ENCODE measurements at places on chromosomes 6 and 20. TPM values are rescaled to one million over a fixed set of nuclear protein-coding genes. Genes with fewer than 3 reads are reported as not detected.

DNA sequence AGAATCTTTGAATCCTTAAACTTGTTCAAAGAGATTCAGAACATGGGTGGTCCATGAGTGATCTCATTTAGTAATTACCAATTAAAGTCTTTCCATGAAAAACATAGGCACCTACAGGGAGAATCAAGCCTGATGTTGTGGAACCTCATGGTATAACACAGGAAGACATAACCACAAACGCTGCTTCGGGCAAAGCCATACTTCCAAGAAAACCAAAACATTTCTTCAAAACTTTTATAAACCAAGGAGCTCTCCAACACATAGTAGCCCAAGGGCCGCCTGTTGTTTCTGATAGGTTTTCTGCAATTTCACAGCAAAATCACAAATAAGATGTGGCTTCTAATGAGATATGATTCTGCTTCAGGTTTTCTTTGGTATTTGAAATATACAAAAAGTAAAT is 2.5 kb downstream of the CHD6 start:
- peaks cover 19% of the 10 kb centered on the region for H3K4me1 ChIP-seq
- no peak overlapping the region for H3K27ac ChIP-seq
- no peak overlapping the region for H3K4me3 ChIP-seq
- H3K36me3 ChIP-seq, result no peaks in the 10 kb centered on the region
- DNase-seq, result no peak

The SENP6 gene
- 50.8 TPM for total RNA-seq

The GLP1R gene
- total RNA-seq, result not detected

DNA sequence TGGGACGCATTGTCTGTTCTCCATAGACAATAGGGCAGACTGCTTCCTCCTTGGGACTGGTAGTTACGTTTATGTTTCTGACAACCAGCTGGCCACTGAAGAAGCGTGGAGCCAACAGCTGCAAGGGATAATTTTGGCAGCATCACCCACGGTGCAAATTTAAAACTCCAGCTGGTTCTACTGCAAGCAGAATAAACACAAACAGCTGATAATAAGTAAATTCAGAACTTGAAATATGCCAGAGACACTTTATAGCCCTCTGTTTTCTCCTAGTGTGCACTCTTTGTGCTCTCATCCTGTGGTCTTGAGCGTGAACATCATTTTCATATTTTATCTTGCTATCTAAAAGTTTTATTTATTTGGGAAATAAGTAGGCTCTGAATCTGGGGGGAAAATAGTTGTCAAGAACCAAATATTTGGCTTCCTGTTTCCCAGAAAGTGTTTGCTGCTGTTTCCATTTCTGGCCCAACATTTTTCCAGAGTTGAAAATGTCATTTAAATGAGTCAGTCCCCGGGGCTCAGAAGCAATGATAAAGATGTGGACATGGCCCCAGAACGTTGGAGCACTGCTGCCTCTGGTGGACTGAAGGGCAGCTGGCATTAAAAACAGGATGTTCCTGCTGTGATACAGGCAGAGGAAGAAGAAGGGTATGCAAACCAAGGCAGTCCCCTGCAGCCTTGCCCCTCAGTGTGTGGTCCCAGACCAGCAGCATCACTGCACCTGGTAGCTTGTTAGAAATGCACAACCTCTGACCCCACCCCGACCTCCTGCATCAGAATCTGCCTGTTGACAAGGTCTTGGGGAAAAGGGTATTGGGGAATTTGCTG is 12.5 kb upstream of the THBD start:
- H3K36me3 ChIP-seq, result no peaks in the 10 kb centered on the region
- peaks cover 11% of the 10 kb centered on the region for H3K4me1 ChIP-seq
- no peak overlapping the region for H3K4me3 ChIP-seq
- no peaks in the 10 kb centered on the region for H3K27me3 ChIP-seq
- DNase-seq, result peak; percentile 91

The AFDN gene
- total RNA-seq, result 13.8 TPM

GRCh38 chr6:13259393-13259792 is 68.9 kb downstream of the TBC1D7 start:
- no peak for DNase-seq
- no peak overlapping the region for H3K27ac ChIP-seq
- H3K36me3 ChIP-seq, result no peaks in the 10 kb centered on the region

GRCh38 chr6:116136373-116136772 is 10.4 kb upstream of the COL10A1 start:
- H3K4me1 ChIP-seq, result no peaks in the 10 kb centered on the region
- H3K27ac ChIP-seq, result no peak overlapping the region
- no peaks in the 10 kb centered on the region for H3K27me3 ChIP-seq
- H3K4me3 ChIP-seq, result no peak overlapping the region

DNA sequence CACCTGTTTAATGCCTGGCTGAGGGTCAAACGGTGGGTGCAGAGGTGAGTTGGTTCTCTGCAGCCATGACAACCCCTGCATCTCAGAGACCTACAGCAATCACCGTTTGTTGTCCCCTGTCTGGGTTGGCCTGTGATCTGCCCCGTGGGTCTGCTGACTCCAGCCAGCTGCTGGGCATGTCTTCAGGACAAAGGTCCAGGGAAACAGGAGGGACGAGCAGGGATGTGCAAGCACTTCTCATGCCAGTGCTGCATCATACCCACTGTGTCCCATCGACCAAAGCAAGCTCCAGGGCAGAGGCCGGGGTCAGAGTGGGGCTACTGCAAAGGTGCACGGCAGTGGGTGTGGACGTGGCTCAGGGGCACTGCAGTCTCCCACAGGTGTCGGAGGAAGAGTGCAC is 150.2 kb downstream of the PHACTR3 start:
- peaks cover 8% of the 10 kb centered on the region for H3K4me1 ChIP-seq
- no peak overlapping the region for H3K27ac ChIP-seq
- no peak for DNase-seq
- no peak overlapping the region for H3K4me3 ChIP-seq
- peaks cover 35% of the 10 kb centered on the region for H3K27me3 ChIP-seq
- H3K36me3 ChIP-seq, result no peaks in the 10 kb centered on the region
